Effector memory CD8-positive, alpha-beta T cell (primary cell): ENCODE measurements at places on chromosomes 13 and 19.

DNA sequence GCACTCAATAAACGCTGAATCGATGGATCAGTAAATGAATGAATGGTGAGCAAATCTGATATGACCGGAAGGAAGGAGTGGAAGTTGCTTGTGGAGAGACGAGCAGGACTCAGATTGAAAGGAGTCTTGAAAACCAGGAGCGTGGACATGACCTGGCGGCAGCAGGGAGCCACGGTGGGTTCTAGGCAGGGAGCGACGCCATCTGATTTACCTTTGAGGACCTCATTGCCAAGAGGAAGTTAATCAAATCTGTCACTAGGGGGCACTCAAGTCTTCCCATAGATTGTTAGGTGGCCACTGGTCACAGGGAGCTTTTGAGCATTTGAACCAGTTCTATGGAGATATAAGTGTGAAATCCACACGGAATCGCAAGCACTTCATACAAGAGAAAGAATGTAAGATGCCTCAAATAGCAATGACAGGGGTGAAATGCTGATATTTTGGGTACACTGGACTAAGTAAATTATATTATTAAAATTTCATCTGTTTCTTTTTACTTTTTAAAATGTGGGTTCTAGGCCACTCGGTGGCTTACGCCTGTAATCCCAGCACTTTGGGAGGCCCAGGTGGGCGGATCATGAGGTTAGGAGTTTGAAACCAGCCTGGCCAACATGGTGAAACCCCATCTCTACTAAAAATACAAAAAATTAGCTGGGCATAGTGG, 9.2 kb upstream of the FBN3 start:
- H3K27me3 ChIP-seq = peaks cover 28% of the 10 kb centered on the region
- DNase-seq = peak; percentile 55
- peaks cover 3% of the 10 kb centered on the region for H3K36me3 ChIP-seq
- H3K27ac ChIP-seq = no peak overlapping the region
- no peak overlapping the region for H3K4me3 ChIP-seq
- peaks cover 8% of the 10 kb centered on the region for H3K4me1 ChIP-seq

DNA sequence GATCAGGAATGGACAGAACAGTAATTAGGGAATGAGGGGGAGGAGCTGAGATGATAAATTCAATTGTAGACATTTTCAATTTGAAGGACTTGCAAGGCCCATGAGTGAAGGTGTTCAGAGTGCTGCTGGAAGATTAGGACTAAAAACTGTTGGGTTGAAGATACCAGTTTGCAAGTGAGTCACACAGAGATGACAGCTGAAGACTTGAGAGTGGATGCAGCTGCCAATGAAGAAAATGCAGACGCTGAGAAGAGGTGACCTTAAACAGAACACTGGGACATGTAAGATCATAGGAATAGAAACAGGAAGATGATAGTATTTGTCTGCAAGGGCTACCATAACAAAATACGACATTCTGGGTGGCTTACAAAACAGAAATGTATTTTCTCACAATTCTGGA, 1716.5 kb upstream of the SLC10A2 start:
- no peak overlapping the region for H3K27ac ChIP-seq
- no peaks in the 10 kb centered on the region for H3K36me3 ChIP-seq
- no peak overlapping the region for H3K4me3 ChIP-seq
- no peak for DNase-seq

DNA sequence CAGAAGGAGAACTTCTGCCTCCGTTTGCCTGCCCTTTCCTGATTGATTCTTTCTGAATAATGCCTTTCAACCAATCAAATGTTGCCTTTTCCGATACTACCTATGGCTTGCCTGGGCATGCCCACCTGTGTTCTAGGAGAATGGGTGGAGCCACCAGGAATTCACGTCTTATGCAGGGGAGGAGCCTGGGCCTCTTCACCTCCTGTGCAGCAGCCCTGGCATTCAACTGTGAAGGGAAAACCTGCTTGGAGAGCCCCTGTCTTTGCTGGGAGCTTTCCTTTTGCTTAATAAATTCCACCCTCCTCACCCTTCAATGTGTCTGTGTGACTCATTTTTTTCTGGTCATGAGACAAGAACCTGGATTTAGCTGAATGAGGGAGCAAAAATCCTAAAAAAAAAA, 730.7 kb downstream of the UQCRFS1 start:
- no peak overlapping the region for H3K4me3 ChIP-seq
- H3K4me1 ChIP-seq = peaks cover 9% of the 10 kb centered on the region
- DNase-seq = no peak
- no peak overlapping the region for H3K27ac ChIP-seq

DNA sequence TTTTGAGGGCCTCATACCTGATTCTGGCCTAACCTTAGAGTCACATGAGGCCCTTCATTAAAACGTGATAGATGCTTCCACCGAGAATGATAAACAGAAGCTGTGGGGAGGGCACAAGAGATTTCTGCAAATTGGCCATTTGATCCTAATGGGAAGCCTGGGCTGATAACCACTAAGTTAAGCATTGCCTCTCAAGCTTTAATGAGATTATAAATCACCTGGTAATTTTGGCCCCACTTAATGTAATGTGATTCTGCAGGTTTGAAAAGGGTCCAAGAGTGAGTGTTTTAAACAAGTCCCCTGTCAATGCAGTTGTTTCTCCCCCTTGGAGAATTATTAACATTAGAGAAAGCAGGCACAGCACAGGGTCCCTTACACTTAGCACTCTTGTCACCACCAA, 42.0 kb downstream of the ZNF486 start:
- H3K27me3 ChIP-seq = no peaks in the 10 kb centered on the region
- no peak overlapping the region for H3K27ac ChIP-seq

DNA sequence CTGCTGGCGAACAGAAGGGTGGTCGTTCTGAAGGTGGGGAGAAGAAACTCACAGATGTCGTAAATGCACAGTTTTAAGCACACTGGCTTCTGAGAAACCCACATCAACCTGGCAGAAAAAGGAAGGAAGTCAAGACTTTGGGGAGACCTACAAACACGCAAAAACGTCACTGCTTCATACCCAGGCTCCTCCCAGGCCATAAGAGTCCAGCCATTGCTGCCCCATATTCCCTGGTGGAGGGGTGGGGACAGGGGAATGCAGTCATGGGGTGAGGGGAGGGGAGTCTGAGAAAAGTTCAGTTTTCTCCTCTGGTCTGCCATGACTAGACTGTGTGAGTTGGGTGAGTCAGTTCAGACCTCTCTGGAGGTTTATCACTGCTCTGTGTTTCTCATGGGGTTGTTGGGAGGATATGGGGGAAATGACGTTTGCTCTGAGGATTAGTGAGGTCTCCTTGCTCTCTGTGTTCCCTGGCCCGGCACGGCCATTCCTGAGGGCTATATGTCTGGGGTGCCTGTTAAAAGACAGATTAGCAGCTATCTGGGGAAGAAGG, 139.0 kb downstream of the FLT1 start:
- no peaks in the 10 kb centered on the region for H3K36me3 ChIP-seq
- no peak for DNase-seq
- H3K4me3 ChIP-seq = no peak overlapping the region
- peaks cover 18% of the 10 kb centered on the region for H3K4me1 ChIP-seq
- H3K27ac ChIP-seq = peak overlapping the region; percentile 26
- H3K27me3 ChIP-seq = no peaks in the 10 kb centered on the region

DNA sequence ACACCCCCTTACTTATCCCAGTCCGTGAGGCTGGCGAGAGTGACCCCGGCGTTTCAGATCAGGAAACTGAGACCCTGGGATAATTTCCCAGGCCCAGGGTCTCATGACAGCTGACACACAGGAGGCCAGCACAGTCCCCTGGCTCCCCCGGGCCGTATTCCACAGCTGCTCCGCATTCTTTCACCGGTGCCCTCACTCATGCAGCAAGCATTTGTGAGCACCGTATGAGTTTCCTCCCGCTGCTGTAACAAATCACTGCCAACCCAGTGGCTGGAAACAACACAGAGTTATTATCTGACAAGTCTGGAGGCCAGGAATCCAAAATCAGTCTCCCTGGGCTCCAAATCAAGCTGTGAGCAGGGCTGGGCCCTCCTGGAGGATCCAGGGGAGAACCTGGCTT, 21.3 kb downstream of the GADD45B start:
- no peaks in the 10 kb centered on the region for H3K36me3 ChIP-seq
- no peak overlapping the region for H3K27ac ChIP-seq

DNA sequence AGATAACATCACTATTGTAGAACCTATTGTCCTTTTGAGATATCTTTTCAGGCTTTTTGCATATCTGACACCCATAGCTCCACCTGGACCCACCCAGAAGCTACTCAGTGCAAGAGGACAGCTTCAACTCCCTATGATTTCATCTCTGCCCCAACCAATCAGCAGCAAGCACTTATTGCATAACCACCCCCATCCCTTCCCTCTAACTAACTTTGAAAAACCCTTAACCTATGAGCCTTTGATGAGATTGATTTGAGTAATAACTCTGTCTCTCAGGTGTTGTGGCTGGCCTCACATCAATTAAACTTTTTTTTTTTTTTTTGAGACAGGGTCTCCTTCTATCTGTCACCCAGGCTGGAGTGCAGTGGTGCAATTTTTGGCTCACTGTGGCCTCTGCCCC, 13.4 kb upstream of the MTRF1 start:
- H3K4me3 ChIP-seq = no peak overlapping the region
- DNase-seq = no peak
- no peak overlapping the region for H3K27ac ChIP-seq
- H3K4me1 ChIP-seq = peaks cover 4% of the 10 kb centered on the region
- no peaks in the 10 kb centered on the region for H3K36me3 ChIP-seq
